Fibroblast of lung (primary cell): ENCODE measurements at places on chromosomes 12 and 14. TPM values are rescaled to one million over a fixed set of nuclear protein-coding genes. Genes with fewer than 3 reads are reported as not detected.

ATL1 gene
- polyA plus RNA-seq, result 14.3 and 14.9 TPM in 2 replicates

- DNase-seq, result no peak
These were observed 22.4 kb downstream of the PROX2 start for GRCh38 chr14:74853581-74853980.

PPM1H gene
- polyA plus RNA-seq, result 0.57 and 0.95 TPM in 2 replicates

GRCh38 chr12:40012711-40013110 lies 93.2 kb downstream of the SLC2A13 start:
- no peak for DNase-seq

GRCh38 chr12:119681728-119682638 lies 14.1 kb downstream of the PRKAB1 start:
- DNase-seq, result no peak

- DNase-seq, result peak; percentile 88
These were observed 14.9 kb upstream of the IRF2BPL start for GRCh38 chr14:77043177-77043983.

GRCh38 chr12:22313963-22314330 lies 20.6 kb downstream of the ST8SIA1 start:
- no peak for DNase-seq

GRCh38 chr12:26014085-26014484 lies 55.6 kb downstream of the RASSF8 start:
- peak; percentile 48 for DNase-seq
